ENCODE measurements at places on chromosomes 5 and 9.

DNA sequence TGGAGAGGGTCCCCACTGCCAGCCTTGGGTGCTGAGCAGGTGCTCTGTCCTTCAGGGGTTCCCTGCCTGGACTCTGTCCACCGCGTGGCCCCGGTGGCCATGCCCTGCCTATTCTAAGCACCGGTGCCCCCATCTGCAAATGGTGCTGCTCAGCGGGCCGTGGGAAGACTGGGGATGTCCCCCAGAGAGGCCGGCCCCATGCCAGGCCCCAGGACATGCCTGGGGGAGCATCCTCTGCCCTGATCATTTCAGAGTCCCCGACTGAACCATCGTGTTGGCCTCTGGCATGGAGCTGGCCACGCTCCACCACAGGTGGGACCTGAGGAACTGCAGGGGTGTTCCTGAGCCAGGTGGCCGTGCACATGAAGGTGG is 64.7 kb downstream of the RXRA start:
- no peak for DNase-seq

- DNase-seq = no peak
Measured at GRCh38 chr5:120913396-120913795, 449.3 kb downstream of the PRR16 start.

DNA sequence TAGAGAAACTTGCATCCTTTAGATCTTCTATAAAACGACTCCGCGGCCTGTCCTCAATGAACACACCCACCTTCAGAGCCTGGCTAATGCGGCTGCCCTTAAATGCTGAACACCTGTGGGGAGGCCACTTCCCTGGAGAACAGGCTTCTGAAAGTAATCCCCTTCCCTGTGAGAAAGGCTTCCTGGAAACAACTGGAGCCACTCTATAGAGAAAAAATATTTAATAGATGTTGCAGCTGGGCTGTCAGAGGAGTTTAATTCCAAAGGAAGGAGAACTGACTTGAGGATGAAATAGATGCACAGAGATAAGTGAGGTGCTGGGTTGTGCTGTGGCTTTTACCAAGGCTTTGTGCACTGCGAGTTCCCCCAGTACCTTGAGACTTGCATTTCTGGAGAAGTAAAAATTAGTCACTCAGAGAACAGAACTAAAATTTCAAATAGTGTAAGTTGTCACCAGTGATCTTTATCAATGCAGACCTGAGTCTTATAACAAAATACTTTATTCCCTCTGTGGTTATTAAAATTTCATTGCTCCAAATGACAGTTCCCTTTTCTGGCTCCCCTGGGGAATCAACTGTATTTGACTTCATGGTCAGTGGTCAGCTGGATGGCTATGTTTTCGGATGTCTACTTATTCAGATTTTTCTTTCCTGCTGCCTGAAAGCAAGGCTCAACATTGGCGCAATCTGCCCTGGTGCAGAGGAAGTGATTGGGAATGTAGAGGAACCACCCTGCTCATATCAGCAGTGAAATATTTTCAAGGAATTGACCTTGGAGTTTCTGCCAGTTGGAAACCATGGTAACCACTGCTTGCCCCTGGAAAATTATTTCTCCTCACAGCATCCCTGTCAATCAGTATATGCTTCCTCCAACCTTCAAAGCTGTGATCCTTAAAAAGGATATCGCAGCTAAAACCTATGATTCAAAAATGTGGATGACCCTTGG is 238.8 kb downstream of the SMARCA2 start:
- DNase-seq = no peak

GRCh38 chr9:1639166-1639565 is 376.0 kb upstream of the SMARCA2 start:
- DNase-seq = no peak

- DNase-seq = no peak
Measured at GRCh38 chr5:151214614-151215545, 9.0 kb downstream of the CCDC69 start.

GRCh38 chr5:30392897-30393296 is 800.6 kb upstream of the CDH6 start:
- no peak for DNase-seq

GRCh38 chr5:98433673-98434072 is 339.8 kb upstream of the RGMB start:
- no peak for DNase-seq

DNA sequence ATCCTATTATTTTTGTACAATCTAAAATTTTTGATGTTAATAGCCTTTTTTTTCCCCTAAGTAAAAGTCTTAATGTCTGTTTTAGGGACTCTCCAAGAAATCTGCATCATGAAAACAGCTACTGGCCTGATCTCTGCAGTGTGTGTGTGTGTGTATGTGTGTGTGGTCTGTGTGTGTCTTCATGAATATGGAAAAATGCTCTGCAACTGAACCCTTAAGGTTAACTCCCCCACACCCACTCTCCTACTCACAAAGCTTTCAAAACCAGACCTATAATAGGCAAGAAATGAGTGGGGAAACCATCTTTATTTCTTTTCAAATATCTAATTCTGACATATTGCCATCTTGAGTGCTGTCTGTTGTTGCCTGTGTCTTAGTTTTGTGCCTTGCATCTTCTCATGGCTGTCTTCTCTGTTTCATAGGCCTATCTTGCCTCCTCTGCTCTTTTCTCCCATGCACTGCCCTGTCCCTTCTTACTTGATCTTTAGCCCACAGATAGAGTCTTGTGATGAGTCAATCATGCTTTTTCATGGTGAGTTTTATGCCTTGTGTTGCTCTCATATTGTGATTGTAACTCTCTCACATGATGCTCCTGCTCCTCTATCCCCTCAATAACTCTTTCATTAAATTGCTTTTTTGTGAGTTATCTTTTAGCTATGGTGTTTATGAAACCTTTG is 68.3 kb downstream of the CHSY3 start:
- DNase-seq = no peak

GRCh38 chr5:157449011-157449723 is 10.8 kb upstream of the NIPAL4 start:
- DNase-seq = no peak

DNA sequence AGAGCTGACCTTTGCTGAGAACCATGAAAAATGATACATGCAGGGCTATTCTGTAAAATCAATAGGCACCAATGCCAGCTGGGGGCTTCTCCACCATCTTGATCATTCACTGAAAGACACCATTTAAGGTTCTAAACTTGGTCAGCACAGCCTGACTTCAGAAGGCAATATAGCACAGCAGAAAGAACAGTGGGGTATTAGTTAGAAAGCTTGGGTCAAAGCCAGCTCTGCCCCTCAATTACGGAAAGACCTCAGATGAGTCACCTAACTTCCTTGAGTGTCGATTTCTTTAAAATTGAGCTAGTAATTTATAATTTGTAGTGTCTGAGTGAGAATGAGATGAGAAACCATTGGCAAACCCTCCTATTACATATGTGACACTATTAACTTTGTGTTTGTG is 3.4 kb downstream of the TNC start:
- no peak for DNase-seq

GRCh38 chr9:128123451-128124080 is 4.0 kb downstream of the PTGES2 start:
- DNase-seq = no peak

- DNase-seq = peak; percentile 23
Measured at GRCh38 chr9:120914953-120915352, 11.6 kb downstream of the TRAF1 start.

- peak; percentile 96 for DNase-seq
Measured at GRCh38 chr5:139660923-139661814, 13.0 kb downstream of the CXXC5 start.

DNA sequence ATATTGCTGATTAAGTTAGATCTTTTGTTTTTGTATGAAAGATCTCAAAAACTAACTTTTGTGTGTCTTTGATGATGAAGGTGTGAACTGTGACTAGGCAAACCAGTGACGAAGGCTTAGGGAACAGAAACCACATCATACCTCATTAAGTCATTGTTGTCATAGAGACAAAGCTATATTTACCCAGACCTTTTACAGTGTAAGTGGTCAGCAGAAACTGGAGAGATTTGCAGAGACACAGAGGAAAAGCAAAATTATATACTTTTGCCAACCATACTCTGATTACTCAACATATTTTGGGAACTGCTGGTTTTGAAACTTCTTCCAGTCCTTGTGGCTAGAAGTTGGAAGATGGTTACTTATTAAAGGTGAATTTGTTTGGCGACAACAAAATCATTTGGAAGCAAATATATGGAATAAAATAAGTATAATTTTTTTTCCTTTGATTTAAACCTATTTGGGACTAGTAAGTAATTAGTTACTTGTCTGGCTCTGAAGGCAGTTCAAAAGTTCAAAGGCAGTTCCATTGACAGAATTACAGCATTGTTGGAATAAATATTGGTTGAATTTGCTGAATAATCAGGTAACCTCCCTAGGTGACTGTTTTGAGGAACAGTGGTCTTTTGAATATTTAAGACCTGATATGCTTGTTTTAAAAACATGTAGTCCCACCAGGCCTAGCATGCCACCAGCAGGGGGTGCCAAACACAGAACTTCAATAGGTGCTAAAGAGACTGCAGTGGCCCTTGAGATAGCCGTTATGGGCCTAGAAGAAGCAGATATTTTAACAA is 103.8 kb downstream of the RPS23 start:
- peak; percentile 72 for DNase-seq

- DNase-seq = no peak
Measured at GRCh38 chr5:180139731-180140055, 68.1 kb upstream of the RNF130 start.

GRCh38 chr9:83477120-83477519 is 61.1 kb downstream of the FRMD3 start:
- DNase-seq = no peak

DNA sequence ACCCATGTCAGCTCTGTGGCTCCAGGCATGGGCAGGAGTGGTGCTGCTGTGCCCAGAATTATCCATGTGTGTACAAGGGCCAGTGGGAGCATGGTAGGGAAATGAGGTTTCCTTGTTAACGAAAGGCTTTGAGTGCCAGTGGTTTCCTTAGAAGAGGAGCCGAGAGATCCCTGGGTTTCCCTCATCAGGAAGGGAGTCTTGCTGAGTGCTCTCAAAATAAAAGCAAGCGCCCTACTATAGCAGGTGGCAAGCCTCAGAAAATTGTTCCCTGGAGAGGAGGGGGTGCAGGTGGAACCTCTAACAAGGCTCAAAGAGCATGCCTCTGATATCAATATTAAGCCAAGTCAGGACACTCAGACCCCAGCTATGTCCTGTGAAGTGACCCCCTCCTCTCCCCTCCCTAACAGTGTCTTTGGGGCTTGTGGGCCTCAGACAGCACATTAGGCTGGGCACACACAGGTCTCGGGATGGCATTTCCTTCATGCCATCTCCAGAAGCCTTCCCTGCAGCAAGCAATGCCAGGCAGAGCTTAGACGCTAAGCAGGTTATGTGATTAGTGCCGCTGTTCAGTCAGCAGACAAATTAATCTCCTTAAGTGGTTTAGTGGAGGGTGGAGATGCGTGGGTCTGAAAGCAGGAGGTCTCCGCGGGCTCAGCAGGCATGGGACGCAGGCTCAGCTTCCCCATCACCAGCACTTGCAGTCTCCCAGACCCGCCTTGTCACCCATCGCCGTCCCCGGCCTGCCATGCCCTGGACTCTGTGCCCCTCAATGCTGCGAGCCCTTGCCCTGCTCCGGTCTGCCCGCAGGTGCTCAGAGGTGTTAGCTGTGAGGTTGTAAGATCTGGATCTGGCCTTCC is 60.0 kb upstream of the RARS1 start:
- no peak for DNase-seq

- DNase-seq = no peak
Measured at GRCh38 chr5:132777209-132778069, at the start of gene SEPTIN8. Gene SEPTIN8, minus strand, starts transcription at chr5:132777239. Its CDS starts 102 bp downstream, at chr5:132777137.

DNA sequence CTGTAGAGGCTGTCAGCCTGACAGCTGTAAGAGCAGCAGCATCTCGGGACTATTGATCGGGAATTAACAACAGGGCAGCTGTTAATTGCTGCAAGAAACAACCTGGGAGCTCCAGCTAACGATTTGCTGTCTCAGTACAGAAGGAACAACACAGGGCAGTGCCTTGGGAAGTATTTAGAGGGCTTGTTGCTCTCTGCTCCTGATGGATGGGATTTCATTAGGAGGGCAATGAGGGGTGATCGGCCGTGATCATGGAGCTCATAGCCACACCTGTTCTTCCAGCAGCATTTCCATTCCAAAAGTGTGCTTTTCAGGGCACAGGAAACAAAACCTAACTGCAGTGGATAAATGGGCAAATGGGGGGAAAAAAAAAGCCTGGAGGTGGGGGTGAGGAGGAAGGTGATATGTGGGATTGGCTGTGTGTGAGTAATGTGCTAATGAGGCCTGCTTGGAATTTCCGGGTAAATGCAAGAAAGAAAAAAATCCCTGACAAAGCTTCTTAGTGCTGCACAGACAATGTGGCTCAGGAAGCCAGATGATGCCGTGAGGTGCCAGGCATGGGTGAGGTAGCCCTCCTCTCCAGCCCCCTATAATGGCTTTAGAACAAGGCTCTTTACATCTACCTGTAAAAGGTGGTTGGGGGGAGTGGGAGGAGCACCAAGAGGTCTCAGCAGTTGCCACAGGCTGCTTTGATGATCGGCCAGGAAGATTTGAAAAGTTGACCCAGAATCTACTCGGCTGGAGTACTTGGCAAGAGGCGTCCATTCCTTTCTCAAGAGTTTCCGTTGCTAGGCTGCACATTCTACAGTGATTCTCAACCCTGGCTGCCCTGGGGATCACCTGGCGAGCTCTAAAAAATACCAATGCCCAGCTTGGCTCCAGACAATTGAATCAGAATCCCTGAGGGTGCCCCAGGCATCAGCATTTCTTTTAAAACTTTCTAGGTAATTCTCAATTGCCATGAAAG is 139.5 kb upstream of the KLF9 start:
- DNase-seq = peak; percentile 46

- DNase-seq = no peak
Measured at GRCh38 chr9:136954270-136955083, 2.4 kb downstream of the LCN12 start.

DNA sequence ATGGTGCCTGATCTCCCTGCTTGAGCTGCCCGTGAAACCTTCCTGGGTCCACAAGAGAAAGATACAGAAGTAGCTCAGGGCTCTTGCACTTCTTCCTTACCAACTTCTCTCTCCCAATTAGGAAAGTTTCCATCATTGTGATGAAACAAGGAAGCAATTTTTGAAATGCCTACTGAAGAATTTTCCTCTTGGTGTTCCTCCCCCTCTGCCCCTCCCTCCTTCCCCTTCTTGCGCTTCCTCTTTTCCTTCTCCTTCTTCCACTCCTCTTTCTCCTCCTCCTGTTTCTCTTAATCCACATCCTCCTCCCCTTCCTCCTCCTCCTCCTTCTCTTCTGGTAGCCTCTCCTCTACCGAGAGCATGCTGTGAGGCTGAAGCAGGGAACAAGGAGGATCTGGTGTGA is 36.3 kb upstream of the OTULINL start:
- no peak for DNase-seq

GRCh38 chr5:164672205-164672604 is 1166.8 kb downstream of the MAT2B start:
- no peak for DNase-seq

- no peak for DNase-seq
Measured at GRCh38 chr9:129240581-129241211, 62.6 kb upstream of the IER5L start.

GRCh38 chr5:139645430-139645871 is 2.7 kb upstream of the CXXC5 start:
- DNase-seq = no peak

- peak; percentile 36 for DNase-seq
Measured at GRCh38 chr5:10250806-10251276, 761 bp downstream of the CCT5 start.
